Activated T-helper 9 cell treated with anti-CD3 and anti-CD28 coated beads, Interleukin-2, amount 50 U/mL, for 16 hours (primary cell): ENCODE measurements at places on chromosomes 6 and 20.

DNA sequence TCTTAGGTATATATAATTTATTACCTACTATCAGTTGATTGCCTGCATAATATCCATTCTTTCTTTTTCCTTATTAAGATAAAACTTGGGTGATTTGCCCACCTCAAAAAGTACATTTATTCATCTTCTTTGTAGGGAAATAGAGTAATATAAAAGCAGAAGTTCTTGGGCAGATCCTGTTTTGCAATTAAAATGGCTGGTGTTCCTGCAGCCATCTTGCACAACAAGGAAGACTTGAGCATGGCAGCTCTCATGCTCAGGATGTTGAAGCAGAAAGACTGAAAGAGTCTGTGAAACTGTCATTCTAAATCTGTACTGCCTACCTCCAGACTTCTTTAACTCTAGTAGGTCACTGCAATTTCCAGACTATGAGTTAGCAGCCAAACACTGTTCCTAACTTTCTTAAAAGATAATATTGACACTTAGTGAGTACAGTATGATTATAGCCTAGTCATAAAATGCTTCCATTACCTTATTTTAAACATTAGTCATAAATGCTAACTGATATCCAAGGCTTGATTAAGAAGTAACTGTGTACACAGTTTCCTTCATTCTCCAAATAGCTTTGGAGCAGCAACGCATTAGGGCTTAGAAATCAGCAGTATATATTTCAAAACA is 24.6 kb upstream of the HTR1B start:
- no peak for DNase-seq

GRCh38 chr20:10947726-10948125 is 273.9 kb upstream of the JAG1 start:
- DNase-seq: no peak

GRCh38 chr6:133724726-133725125 is 164.2 kb upstream of the TCF21 start:
- no peak for DNase-seq

GRCh38 chr6:140459209-140459608 is 1084.8 kb upstream of the CITED2 start:
- no peak for DNase-seq

DNA sequence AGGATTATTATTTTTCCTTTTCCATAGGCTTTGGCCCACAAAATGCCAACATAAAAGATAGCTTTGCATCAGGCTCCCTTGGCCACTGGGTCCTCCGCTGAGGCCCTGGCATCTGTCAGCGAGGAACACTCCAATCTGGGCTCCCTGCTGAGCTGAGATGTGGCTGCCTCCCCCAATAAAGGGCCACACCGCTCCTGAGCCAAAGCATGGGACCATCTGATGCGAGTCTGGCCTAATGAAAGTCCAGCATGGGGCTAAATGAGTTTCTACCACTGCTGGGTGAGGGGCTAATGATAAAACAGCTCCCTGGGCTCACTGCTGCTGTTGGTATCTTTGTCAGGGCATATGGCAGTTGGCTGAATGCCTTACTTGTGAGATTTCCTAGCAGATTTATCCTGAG is 817.5 kb upstream of the SLC35B3 start:
- no peak for DNase-seq

- DNase-seq: no peak
Measured at GRCh38 chr20:63934271-63935068, 21.7 kb downstream of the UCKL1 start.

- DNase-seq: no peak
Measured at GRCh38 chr6:161257793-161258457, 15.9 kb downstream of the AGPAT4 start.
